Stimulated activated CD4-positive, alpha-beta T cell treated with anti-CD3 and anti-CD28 coated beads, Interleukin-12 subunit alpha, Interleukin-12 subunit beta, amount 100 ng/mL, for 24 hours (primary cell): ENCODE measurements at places on chromosomes 3 and 15.

DNA sequence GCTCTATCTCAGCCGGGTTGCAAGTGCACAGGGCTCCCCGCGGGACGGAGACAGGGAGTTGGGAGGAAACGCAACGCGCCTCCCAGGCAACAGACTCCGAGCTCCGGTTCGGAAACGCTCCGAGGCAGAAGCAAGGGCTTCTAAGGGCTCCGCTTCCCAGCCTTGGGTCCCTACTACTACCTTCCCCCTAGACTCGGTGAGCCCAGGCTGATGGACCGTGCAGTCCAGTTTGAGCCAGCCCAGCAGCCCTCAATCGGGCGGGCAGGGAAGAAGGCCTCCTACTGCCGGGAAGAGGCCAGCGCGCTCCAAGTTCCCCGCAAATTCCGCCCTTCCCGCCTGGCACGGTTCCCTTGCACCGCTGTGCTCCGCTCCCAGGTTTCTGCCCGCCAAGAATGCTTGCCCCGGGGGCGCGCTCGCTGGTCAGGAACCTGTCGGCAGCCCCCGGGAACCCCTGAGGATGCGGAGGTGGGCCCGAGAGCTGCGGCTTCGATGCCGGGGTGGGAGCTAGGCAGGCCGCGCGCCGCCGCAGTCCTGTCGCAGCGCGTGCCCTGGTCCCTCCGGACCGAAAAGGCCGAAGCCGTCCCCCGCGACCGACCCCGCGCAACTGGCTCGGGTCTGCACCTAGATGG is 728 bp downstream of the TRANK1 start:
- DNase-seq: peak; percentile 35

DNA sequence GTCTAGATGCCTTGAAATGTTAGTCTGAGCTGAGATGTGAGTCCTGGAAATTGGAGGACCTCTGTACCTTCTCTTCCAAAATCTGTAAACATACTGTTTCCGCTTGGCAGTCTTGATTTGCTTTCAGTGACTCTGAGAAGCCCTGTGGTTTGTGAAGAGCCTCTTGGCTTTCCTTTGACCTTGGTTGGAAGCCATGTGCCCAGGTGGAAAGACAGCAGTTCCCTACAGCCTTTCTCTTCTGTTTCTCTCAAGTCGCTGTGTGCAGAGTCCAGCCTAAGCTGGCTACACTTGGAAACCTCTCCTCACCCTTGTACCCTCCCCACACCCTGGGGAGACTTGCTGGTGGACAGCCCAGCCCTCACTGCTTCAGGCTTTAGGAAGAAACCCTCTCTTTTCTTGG is 129.8 kb upstream of the CTDSPL start:
- no peak for DNase-seq

GRCh38 chr15:57324590-57324890 is 51.8 kb upstream of the CGNL1 start:
- no peak for DNase-seq

DNA sequence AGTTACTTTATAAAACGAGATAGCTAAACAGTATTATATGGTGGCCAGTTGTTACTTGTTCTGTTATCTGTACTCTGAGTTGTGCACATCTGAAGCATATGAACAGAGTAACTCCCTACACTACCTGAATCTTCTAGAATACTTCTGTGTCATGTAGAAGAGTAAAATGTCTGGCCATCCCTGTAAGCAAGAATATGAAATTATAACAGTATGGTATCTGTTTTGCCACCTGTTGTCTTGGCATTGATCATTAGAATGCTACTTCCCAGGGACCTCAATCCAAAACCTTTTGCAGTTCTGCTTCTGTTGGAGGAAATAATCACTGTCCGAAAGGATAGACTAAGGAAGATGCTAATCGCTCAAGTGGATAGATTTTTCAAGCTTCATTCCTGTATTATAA is 1.9 kb downstream of the TEX9 start:
- DNase-seq: no peak

- DNase-seq: no peak
These were observed 185.2 kb downstream of the CPNE4 start for GRCh38 chr3:131849616-131850015.

GRCh38 chr15:93497291-93497690 is 408.3 kb upstream of the RGMA start:
- no peak for DNase-seq

- peak; percentile 11 for DNase-seq
These were observed 121.6 kb downstream of the TFDP2 start for GRCh38 chr3:142027735-142028134.

DNA sequence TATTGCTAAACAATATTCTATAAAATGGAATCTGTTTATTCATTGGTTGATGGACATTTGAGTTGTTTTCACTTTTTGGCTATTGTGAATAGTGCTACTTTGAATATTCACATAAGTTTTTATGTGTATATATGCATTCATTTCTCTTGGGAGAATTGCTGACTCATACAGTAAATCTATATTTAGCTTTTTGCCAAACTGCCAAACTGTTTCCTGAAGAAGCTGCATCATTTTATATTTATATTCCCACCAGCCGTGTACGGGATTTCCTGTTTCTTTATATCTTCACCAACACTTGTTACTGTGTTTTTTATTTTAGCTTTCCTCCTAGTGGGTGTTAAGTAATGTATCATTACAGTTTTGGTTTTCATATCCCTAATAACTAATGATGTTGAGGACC is 12.5 kb upstream of the TCAIM start:
- DNase-seq: no peak

DNA sequence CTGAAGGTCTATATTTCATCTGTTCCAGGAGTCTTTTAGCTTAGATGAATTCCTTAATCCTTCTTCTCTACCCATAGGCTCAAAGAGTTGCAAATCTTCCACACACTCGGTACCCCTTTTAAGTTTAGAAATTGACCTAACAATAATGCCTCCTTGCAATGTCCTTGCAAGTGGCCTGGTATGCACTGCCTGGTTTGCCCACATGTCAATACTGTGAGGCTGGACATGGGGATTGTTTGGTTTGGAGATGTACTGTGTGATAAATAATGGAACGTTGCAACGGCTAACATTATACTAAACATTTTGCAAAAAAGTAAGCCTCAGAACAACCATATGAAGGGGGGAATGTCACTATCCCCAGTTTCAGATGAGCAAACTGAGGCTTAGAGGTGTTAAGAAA is 22.4 kb upstream of the TPM1 start:
- no peak for DNase-seq

- DNase-seq: no peak
These were observed 11.3 kb upstream of the LIMD1 start for GRCh38 chr3:45583021-45583851.

GRCh38 chr3:120130656-120131055 is 36.4 kb upstream of the GSK3B start:
- no peak for DNase-seq

DNA sequence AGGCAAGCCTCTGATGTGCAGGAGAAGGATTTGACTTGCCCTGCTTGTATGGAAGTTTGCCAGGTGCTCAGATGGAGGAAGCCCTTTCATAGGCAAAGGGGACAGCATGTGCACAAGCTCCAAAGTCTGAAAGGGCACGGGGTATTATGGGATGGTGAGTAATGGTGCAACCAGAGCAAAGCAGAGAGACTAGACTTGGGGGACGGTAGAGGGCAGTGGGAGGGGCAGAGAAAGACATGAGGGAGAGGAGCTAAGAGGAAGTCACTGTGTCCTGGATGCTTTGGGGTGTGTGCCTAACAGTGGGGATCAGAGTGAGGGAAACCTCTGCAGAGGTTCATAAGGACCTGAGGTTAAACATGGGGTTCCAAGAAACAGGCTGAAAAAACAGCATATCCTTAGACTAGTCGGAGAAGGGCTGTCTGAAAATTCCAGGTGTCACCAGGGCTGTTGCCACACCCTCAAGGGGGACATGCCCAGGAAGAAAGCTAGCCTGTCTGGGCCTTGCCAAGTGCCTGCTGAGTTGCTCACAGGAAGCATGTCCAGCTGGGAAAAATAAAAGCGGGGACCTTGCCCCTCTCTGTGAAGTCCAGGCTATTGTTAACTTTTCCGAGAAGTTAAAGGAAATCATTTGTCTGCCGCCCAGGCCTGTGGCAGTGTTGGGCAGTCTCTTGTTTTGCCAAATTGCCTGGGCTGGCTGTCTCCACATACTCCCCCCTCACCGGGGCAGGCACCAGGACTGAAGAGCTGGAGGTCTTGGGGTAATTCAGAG is 47.1 kb downstream of the HRH1 start:
- no peak for DNase-seq

DNA sequence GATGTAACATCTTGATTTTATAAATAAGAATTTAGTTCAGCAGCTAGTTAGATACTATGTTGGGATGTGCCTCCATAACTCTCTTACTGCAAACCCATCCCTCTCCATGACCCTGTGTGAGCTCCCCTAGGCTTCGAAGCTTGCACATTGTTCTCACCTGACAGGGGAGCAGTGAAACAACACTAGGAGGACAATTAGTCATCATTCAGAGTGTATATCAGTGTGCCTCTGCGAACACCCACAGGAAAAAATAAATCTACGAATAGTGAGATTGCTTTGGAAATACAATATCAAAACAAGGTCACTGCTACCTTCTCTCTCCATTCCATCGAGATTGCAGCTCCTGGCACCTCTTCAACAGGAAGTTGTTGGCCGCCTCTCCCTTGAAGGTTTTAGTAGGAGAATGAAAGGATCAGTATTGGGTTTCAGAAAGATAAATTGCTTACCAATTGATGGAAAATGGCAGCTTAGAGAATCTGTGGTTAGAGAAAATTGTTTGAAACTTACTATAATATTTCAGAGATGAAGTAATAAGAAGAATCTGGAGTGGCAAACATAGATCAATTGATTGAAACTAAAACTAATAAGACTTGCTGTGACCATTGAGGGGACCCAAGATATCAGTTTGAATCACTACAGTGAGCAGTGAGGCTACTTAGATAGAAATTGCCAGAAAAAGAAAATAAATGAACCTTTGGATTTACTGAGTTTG is 103.2 kb downstream of the CHL1 start:
- no peak for DNase-seq

- no peak for DNase-seq
These were observed 648 bp downstream of the AMIGO3 start for GRCh38 chr3:49718858-49719213.

- DNase-seq: no peak
These were observed 64.0 kb downstream of the GREM1 start for GRCh38 chr15:32781781-32782180.

- peak; percentile 12 for DNase-seq
These were observed 34.8 kb downstream of the ATG7 start for GRCh38 chr3:11306817-11307589.

DNA sequence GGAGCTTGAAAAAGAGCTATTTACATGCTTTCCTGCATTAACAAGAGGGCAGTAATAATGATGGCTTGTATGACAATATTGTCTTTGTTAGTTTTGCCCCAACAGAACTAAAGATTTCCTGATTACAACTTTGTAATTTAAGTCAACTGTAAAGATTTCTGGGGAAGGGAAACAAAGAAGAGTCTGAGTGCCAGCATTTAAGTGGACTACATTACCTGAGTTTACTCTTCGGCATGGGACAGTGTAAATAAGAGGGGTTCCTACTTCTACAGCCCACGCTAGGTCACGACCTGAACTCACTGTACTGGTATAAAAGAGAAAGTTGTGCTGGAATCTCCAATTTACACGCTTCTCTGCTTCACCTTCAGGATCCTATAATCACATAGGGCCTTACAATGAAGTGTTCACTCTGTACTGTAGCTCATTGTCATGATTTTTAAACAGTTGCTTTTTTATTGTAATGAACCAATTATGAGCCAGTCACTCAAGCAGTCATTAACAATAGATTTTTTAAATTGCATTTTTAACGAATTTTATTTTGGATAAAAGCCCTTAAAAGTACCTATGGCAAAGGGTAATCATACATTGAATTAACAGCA is 39.6 kb downstream of the DPH6 start:
- DNase-seq: no peak
